ENCODE measurements at places on chromosomes 5 and 9.

DNA sequence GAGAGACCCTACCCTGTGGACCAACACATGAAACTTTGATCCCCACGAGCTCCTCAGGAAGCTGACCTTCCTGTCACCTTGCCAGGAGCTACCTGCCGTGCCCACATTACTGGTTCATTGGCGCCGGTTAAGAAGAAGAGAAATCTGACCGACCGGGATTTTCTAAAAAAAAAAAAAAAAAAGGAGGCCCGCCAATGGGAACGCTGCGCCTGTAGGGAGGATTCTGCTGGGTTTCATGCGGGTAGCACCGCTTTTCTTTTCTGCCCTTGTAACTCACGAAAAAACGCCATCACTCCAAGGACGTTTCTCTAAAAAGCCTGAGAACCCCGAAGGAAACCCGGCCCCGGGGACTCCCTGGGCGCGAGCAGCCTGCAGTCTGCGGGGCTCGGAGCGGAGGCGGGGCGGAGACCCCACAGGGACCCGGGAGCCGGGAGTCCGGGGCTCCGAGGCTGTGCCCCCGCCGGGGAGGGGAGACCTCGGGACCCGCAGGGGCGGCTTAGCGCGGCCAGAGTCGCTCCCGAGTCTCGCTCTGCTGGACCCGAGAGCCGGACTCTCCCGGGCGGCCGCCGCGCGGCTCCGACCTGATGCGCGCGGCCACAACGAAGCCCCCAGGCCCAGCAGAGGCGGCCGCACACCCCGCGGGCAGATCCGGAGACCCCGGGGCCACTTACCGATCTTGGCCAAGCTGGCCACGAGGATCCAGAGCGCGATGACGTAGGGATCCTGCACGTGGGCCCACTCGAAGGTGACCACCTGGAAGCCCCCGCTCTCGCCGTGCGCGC lies 617 bp downstream of the SLC9A3 start:
- DNase-seq = peak; percentile 32

DNA sequence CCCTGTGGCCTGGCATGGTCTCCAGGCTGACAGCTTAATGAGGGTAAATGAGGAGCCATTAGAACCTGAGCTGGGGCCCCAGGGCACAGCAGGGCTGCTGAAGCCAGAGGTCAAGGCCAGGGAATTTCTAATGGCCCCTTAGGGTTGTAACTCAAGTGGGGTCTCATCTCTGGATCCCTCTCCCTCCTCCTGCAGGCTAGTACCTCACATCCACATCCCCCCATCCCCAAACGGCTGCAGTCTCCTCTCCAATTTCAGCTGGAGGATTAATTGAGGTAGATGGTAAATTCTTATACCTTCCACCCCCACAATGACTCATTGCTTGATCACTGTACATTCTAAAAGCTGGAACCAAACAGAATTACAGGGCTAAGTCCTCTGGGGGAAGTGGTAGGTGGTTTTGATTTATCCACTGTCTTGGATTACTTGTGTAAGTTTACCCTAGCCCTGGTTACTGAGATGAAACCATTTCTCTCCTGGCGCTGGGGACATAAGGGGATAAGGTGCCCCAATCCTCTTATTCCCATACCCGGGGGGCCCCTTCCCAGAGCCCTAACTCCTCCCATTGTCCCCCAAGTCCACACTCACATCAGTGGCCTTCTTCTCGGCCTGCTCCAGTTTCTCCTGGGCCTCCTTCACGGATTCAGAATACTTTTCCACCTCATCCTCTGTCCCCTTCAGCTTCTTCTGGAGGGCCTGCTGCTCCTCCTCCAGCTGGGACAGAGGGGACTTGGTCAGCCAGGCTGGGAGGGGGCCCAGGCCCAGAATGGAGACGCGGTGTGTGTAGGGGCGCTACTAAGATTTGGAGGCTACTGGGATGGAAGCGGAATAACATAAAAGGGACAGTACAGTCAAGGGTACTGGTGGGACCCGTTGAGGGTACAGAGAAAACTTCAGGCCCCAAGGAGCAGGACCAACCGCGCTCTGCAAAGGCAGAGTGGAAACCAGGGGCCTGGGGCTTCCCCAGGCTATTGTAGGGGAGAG lies 875 bp downstream of the TPM2 start:
- no peak for DNase-seq

GRCh38 chr5:619444-619843 lies 7.3 kb downstream of the CEP72 start:
- no peak for DNase-seq

- no peak for DNase-seq
These were observed 41.0 kb downstream of the B4GALT1 start for GRCh38 chr9:33125871-33126823.
